ENCODE measurements at places on chromosomes 13 and 19.

GRCh38 chr13:29799041-29799440 lies 51.4 kb downstream of the UBL3 start:
- no peak for DNase-seq

DNA sequence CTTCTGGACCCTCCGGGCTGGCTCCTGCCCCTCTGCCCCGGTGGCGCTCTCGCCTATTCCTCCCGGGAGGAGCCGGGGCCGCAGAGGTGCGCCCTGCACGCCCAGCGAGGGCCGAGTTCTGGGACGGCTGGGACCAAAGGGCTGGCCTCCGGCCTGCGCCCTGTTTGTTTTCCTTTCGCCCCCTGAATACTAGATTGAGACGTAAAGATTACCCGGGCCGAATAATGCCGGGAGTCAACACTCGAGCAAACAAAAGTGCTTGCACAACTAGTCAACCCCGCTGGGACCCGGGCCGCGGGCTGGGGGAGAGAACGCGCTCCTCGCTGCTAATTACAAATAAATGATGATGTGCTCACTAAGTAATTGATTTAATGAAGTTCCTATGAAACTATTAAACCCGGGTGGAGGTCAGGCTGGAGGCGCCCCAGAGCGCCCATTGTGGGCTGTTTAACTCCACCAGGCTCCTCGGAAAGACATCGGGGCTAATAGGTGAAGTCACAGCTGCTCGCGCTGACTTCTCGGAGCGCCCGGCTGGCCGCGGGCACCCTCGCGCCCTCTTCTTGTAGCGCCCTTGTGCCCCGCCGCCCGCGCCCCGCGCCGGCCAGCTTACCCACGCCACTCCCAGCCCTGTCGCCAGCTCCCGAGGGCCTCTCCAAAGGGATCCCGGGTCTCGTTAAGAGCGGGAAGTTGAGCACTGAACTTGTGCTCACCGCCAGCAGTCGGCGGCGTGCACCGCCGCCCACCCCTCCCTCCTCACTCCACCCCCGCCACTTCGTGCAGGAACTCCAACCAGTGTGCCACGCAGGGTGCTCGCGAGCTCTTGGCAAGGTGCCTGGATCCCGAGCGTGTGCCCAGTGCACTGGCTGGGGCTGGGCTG lies 14.9 kb downstream of the ZIC5 start:
- no peak for DNase-seq

GRCh38 chr13:32140109-32140508 lies 108.5 kb downstream of the FRY start:
- DNase-seq, result no peak

DNA sequence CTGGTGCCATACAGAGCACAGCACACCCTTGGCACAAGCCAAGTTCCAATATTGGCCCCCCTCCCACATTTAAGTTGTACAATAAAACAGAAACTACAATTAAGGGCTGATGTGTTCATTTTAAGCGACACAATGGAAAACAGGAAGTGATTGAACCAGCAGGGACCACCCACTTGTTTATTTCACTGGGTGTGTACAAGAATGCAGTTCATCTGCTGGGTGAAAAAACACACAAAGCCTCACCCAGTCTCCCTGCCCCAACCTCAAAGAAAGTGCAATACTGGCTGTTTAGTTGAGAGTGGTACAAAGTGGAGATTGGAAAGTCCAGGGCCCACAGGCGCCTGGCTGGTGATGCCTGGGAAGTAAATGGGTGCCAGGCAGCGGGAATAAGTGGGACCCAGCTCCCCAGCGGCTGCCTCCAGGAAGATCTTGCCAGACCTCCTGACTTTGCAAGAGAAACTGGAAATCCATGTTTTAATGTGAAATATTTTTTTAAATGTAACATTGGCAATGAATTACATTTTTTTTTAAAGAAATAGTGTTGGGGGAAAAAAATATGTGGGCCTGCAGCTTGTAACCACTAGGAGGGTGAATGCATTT lies 322.1 kb downstream of the ZNF536 start:
- no peak for DNase-seq

DNA sequence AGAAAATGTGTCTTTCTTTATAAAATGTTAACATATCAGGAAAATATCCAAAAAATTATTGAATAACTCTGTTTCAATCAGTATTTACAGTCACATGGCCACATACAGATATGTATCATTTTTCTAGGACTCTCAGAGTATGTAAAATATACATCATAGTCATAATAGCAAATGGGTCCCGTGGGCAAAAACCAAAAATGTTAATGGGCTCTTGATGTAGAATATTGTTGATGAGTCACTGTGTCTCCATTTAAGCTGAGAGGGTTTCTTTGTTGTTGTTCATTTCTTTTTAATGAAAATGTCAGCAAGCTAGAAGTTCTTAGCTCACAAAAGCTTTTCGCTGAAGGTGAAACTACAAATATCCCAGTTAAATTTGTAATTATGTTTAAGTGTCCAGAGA lies 1713.1 kb upstream of the PCDH20 start:
- no peak for DNase-seq

- DNase-seq, result no peak
These were observed 6.8 kb upstream of the CRTC1 start for GRCh38 chr19:18676692-18677091.

GRCh38 chr13:113631341-113632095 lies 26.5 kb downstream of the ATP4B start:
- DNase-seq, result no peak

GRCh38 chr19:16156904-16157303 lies 13.4 kb downstream of the HSH2D start:
- no peak for DNase-seq

DNA sequence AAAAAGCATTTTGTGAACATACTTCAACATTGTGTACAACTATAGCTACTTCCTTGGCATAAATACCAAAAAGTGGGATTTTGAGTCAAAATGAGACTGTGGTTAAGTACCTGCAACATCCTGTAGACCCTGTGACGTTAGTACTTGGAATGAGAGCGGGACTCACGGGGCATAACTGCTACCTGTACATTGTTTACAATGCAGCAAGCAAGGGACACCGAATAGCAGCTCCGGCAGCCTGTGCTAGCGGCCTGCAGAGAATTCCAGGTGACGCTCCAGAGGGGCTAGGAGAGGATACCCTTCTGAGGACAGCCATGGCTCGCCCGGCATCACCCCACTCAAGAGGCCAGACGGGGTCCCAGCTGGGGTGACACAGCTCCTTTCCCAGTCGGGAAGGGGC lies 824 bp upstream of the ZNF331 start:
- DNase-seq, result no peak
